Left ventricle myocardium inferior (tissue), 1 donor: ENCODE measurements at places on chromosomes 2 and 18. TPM values are rescaled to one million over a fixed set of nuclear protein-coding genes. Genes with fewer than 3 reads are reported as not detected.
A peak's percentile ranks its signal among the peaks of the same experiment; 100 is the strongest.

NEU2 gene
- total RNA-seq = not detected

LRRC30 gene
- not detected for total RNA-seq

UGT1A6 gene
- not detected for total RNA-seq

ITPRIPL1 gene
- total RNA-seq = 0.47 TPM

PGAP1 gene
- total RNA-seq = 6.8 TPM

LAMA3 gene
- total RNA-seq = 3.5 TPM

GPAT2 gene
- total RNA-seq = 5.3 TPM

TYMS gene
- 3.1 TPM for total RNA-seq

FKBP7 gene
- total RNA-seq = 10.8 TPM

DNA sequence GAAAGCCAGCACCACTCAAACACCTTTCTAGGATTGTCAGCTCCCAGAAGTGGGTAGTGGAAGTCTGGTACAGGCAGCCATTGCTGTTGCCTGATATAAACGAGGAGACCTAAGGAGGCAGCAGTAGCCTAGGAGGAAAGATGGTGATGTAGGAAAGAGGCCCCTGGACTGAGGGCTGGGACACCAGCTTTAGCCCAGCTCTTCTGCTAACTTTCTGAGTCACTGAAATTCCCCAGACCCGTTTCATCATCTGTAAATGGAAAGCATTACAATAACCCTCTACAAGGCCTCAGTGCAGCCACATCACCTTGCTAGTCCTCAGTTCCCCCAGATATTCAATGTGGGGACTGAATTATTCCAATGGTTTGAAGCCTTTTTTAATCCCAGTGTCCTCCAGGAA, 336.5 kb downstream of the TNS1 start:
- DNase-seq = no peak
- no peaks in the 10 kb centered on the region for H3K36me3 ChIP-seq
- H3K27me3 ChIP-seq = no peaks in the 10 kb centered on the region
- H3K4me3 ChIP-seq = no peak overlapping the region
- peaks cover 11% of the 10 kb centered on the region for H3K4me1 ChIP-seq
- peak overlapping the region; percentile 59 for H3K27ac ChIP-seq

- no peaks in the 10 kb centered on the region for H3K36me3 ChIP-seq
- H3K27ac ChIP-seq = peak overlapping the region; percentile 67
- DNase-seq = no peak
- peaks cover 22% of the 10 kb centered on the region for H3K4me1 ChIP-seq
- no peaks in the 10 kb centered on the region for H3K27me3 ChIP-seq
Measured at GRCh38 chr2:42974169-42974720, 181.9 kb upstream of the HAAO start.

DNA sequence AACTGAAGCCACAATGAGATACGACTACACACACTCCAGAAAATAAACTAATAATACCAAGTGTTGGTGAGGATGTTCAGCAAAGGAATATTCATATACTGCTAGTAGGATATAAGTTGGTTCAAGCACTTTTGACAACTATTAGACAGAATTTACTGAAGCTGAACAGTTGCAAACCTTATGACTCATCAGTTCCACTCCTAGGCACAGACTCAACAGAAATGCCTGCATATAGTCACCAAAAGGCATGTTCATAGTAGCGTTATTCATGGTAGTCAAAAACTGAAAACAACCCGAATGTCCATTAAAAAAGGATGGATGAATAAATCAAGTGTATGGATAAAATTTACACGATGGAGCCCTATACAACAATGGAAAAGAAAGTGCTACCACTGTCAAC, 232.0 kb downstream of the ANAPC1 start:
- no peaks in the 10 kb centered on the region for H3K27me3 ChIP-seq
- H3K4me3 ChIP-seq = no peak overlapping the region

DNA sequence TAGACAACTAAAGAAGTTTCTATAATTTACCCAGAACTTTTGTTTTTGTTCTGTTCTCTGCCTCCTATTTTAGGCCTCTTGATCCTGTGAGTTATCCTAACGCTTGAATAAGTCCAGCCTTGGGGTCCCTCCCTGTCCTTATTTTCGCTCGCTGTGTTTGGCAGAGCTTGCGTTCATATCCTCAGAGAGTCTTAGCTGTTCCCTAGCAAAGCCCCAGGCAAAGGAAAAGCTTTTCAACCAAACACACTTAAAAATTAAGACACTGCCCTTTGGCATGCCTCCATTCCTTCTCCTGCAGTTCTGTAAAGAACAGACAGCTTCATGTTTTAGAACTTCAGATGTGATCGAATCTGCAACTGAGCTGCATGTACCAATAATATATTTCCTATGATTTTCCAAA, 517.2 kb downstream of the SUCLG1 start:
- no peak overlapping the region for H3K4me3 ChIP-seq
- no peaks in the 10 kb centered on the region for H3K27me3 ChIP-seq

DNA sequence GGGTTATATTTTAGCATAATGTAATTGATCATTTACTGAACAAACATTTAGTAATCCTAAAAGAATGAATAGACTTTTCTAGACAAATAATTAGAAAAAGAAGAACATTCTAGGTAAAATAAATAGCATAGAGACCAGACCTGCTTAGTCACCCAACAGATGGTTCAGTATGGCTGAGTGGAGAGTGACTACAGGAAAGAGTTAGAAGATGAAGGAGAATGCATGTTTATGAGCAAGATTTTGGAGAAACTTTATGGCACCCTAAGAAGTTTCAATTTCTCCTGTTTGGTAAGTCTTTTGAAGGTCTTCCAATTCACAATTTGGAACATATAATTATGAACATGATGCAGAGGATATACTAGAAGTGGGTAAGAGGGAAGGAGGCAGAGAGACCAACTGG, 32.9 kb downstream of the FAP start:
- H3K4me1 ChIP-seq = peaks cover 3% of the 10 kb centered on the region
- no peaks in the 10 kb centered on the region for H3K36me3 ChIP-seq
- no peak overlapping the region for H3K27ac ChIP-seq
- no peak overlapping the region for H3K4me3 ChIP-seq
- no peaks in the 10 kb centered on the region for H3K27me3 ChIP-seq
- no peak for DNase-seq

GRCh38 chr2:181742922-181743722, 62.8 kb upstream of the NEUROD1 start:
- H3K27me3 ChIP-seq = no peaks in the 10 kb centered on the region
- no peaks in the 10 kb centered on the region for H3K36me3 ChIP-seq
- H3K27ac ChIP-seq = no peak overlapping the region
- no peak overlapping the region for H3K4me3 ChIP-seq

DNA sequence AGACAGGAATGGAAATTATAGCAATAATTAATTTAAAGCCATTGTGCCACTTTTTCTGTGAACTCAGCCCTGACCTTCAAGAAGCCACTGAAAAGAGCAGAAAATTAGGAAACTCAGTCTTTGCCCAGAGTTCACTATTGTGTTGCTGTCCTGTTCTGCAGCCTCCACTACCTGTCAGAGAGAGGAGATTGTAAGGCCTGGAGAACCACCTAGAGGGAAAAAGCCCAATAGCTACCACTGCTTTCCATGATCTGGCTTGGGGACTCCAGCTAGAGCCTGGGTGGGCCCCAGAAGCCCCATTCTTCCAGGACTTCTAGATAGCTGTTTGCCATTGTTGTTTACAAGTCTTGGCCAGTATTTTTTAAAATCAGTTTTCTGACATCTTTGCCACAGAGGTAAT, 176.1 kb upstream of the KLF7 start:
- no peak for DNase-seq
- H3K36me3 ChIP-seq = no peaks in the 10 kb centered on the region
- peaks cover 36% of the 10 kb centered on the region for H3K4me1 ChIP-seq
- no peak overlapping the region for H3K27ac ChIP-seq

DNA sequence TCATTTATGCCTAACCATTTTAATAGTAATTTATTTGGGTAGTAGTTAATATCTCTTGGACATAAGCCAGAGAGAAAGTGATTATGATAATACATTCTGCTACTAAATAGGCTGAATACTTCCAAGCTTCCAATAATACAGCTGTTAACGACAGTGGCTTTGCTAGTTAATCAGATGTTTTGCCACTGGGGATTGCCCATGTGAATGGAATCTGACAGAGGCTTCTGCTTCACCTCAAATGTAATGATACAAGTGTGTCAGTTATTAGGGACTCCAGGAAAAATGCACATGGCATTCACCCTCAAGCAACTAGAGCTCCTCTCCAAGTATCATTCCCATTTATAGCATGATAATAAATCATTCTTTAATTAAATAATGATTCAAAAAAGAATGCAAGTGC, 185.0 kb upstream of the TMEFF2 start:
- H3K36me3 ChIP-seq = no peaks in the 10 kb centered on the region
- no peak overlapping the region for H3K4me3 ChIP-seq
- H3K27me3 ChIP-seq = no peaks in the 10 kb centered on the region
- no peak overlapping the region for H3K27ac ChIP-seq

GRCh38 chr2:71668326-71669057, 215.1 kb downstream of the DYSF start:
- DNase-seq = no peak
- H3K4me1 ChIP-seq = no peaks in the 10 kb centered on the region
- H3K4me3 ChIP-seq = no peak overlapping the region
- H3K27ac ChIP-seq = no peak overlapping the region
- H3K27me3 ChIP-seq = no peaks in the 10 kb centered on the region

GRCh38 chr2:222754324-222754930, 83.0 kb downstream of the MOGAT1 start:
- H3K27ac ChIP-seq = peak overlapping the region; percentile 69
- no peak for DNase-seq
- no peaks in the 10 kb centered on the region for H3K36me3 ChIP-seq
- H3K4me3 ChIP-seq = no peak overlapping the region
